ENCODE measurements at places on chromosomes 5 and 9.

DNA sequence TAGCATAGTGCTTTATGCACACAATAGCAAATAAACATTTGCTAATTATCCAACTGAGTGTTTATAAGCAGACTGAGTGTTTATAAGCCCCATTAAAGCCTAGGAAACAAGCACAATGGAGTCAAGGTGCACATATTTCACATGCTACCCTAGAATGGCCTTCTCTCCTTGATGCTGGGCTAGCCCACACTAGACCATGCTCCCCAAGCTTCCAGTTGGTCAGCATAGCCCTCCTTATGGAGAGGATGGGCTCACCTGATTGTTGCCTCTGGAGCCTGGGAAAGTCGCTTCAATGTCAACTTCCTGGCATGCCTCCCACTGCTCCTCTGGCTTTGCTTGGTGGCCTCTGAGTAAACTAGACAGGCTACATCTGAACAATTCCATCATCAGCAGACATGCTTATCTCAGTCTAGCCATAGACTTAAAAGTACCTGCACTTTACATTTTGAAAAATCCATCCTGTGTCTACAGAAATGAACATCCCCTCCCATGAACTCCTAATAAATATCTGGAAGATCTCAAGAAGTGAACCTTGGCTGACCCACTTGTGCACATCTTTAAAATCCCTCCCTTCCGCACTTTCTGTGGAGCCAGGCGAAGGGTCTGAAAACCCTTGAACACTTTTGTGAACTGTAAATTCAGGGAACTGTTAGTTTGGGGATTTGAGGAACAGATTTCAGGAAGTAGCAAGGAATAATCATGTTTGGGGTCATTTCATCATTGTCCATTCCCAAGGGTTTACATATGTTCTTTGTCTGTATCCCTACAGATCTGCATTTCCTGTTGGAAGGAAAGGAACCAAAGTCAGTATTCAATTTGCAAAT is 486.6 kb downstream of the ARHGEF28 start:
- no peak for DNase-seq

DNA sequence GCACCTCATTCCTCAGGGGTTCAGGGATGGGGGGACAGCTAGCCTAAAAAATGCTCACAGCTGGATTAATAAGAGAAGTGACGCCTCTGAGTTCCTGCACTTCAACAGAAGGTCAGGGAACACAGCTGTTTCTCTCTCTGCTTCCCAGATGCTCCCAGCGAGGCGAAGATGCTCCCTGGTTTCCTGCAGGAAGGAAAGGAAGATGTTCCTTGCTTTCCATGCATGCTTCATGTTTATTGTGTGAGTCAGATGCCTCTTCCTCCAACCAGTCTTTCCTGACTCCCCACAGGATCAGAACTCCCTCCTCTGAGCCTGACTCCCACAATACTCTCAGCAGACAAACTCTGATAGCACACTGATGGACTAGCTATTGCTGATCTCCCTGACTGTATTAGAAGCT is 71.9 kb downstream of the MFAP3 start:
- no peak for DNase-seq

DNA sequence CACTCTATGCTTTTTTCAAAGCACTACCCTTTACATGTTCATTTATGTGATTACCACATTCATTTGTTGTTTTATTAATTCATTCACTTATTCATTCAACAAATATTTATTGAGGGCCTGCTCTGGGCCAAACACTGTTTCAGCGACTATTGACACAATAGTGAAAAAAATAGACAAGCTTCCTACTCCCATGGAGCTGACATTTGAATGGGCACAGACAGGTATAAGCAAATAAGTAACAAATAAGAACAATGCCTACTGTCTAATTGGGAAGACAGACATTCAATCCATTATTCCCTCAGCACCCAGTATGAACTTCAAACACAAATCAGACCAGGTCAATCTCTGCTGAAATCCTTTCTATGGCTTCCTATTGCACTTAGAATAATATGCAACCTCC is 156.9 kb upstream of the NR3C1 start:
- no peak for DNase-seq

- no peak for DNase-seq
These were observed 17.9 kb downstream of the HMMR start for GRCh38 chr5:163478126-163478981.

GRCh38 chr9:115261656-115262081 is 143.7 kb upstream of the TNC start:
- DNase-seq: no peak

DNA sequence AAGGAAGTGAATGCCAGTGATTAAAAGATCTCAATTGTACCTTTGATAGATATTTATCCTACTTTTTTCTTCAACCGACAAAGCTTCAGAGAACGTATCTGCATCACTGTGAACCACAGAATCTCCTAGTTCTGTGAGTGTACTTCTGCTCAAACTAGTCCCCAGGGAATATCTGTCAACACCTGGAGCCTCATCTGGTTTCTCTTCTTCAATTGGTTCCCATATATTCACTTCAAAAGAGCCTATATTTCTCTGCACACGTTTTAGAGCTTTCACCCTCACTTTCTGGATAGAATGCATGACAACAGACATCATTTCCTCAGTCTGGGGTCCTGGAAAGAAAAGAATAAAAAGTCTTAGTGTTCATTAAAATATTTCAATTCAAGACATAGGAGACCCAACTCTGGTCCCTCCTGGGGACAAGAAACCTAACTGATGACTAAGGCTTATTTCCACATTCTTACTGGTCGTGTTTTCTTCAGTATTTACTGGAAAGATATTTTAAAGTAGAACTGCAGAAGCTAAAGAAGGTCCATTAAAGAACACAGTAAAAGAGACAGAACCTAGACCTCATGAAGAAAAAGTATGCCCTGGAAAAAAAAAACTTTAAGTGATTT is 64.3 kb downstream of the CPLANE1 start:
- no peak for DNase-seq

- no peak for DNase-seq
These were observed 39.0 kb downstream of the TENT4A start for GRCh38 chr5:6752236-6752635.

DNA sequence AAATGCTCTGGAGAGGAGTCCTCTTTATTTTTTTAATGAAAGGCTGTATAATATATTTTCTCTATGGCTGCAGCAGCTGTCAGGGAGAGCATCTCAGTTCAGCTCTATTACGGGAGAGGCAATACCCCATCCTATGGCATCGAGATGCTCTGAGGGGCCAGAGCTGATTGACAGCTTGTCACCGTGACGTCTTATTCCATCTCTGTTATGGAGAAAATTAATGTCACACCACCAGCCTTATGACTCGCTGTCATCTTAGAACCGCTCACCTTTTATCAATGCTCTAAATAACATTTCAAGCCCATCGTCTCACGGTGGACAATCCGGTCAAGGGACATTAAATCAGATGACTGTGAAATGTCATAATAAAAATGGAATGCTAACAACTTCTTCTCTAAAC is 273.5 kb downstream of the SLF1 start:
- DNase-seq: no peak

- no peak for DNase-seq
These were observed 158.1 kb upstream of the MAST4 start for GRCh38 chr5:66438087-66438486.

GRCh38 chr5:36606428-36607113 is at the start of gene SLC1A3:
SLC1A3 (plus strand) TSS chr5:36606606; CDS start chr5:36608424, 1,818 bp downstream.
- DNase-seq: no peak

DNA sequence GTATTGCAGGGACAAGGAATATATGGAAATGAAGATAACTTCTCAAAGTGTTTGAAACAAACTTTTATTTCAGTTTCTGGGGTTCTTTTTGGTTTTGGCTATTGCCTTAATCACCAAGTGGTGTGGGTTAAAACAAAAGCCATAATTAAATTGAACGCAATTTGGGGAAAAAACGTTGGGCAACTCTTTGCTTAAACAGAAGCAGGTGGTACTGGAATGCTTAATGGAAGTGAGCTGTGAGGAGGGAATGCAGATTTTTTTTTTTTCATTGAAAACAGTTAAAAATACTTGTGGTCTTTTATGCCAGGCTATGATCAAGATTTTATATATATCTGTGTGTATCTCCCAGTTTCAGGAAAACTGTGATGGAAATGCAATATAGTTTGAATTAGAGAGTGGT is 195.7 kb upstream of the TUT7 start:
- no peak for DNase-seq

DNA sequence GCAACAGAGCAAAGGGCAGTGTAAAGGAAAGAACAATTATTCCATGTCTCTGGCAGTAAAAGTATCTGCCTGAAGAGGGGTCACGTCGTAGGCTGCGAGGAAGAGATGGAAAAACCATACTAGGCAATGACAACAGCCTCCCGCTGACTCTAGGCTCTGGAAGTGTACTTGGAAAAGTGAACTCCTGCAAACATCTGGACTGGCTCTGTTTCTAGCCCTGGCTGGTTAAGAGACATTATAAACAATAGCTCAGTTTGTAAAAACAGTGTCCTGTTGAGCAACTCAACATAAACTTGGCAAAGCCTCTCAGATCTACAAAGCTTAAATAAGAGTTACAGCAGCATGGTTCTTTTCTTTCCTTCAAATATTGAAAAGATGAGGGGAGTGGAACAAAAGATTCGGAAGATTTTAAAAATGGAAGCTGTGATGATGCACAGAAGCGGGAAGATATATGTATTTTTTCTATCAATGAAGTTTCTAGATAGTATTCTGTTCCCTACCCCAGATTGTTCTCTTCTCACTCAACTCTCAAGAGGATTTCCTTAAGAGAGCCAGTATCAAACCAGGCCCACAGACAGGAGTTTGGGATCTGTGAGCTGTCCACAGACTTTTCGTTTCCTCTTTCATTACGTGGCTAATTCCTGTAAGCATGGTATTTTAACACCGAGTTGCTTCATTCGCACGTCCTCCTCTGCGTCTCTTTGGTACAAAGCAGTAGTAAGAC is 79.4 kb downstream of the SPTLC1 start:
- no peak for DNase-seq

GRCh38 chr5:53424686-53425615 is 55.5 kb upstream of the FST start:
- no peak for DNase-seq

- DNase-seq: no peak
These were observed 17.4 kb upstream of the DENND1A start for GRCh38 chr9:123947326-123947725.

DNA sequence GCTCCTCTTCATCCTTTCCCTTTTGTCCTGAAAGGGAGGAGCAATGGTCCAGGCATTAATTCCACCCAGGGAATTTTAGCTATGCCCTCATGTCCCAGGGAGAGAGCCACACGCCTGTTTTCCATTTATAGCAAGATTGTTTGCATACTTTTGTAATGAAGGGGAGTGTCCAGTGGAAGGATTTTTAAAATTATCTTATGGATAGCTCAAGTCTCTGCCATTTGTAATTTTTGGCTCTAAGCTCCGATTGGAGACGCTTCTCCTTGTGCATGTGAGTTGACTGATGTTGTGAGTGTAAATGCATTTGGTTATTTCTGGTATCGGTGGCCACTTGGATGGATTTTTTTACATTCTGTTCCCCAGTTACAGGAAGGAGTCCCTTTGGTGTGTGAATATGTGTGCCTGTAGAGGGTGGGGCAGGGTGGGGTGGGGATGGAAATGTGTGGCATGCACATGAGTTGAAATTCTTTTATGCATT is 7.2 kb upstream of the RPL26L1 start:
- DNase-seq: no peak

GRCh38 chr9:90966480-90967144 is 165.0 kb downstream of the SYK start:
- DNase-seq: no peak

Data from stimulated activated CD4-positive, alpha-beta T cell treated with anti-CD3 and anti-CD28 coated beads, Interleukin-1b, Interleukin-23, amount 100 ng/mL, for 1 hour (primary cell).